ENCODE measurements at places on chromosomes 7 and 10.

DNA sequence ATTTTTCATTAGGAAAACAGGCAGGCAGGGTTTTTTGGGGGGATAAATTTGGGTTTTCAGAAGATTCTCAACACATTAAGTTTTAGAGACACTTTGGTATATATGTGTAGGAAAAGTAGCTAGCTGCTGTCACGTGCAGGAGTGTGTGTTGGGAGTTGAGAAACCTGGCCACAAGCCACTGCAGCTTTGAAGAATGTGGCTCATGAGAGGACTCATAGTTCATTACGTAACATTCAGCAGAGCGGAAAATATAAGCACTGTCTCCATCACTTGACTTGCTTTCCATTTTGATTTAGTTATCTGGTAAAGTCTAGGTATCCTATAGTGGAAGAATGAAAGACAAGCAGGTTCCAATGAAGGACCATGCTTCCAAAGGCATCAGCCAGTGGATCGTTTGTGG, 31.2 kb downstream of the SMNDC1 start:
- H3K4me3 ChIP-seq, result no peak overlapping the region
- no peak for DNase-seq
- no peaks in the 10 kb centered on the region for H3K36me3 ChIP-seq
- no peaks in the 10 kb centered on the region for H3K27me3 ChIP-seq

GRCh38 chr7:127943541-127944521, 87.4 kb downstream of the LRRC4 start:
- H3K27me3 ChIP-seq, result no peaks in the 10 kb centered on the region
- peaks cover 5% of the 10 kb centered on the region for H3K4me1 ChIP-seq
- no peak for DNase-seq
- no peak overlapping the region for H3K4me3 ChIP-seq
- H3K27ac ChIP-seq, result peak overlapping the region; percentile 7

DNA sequence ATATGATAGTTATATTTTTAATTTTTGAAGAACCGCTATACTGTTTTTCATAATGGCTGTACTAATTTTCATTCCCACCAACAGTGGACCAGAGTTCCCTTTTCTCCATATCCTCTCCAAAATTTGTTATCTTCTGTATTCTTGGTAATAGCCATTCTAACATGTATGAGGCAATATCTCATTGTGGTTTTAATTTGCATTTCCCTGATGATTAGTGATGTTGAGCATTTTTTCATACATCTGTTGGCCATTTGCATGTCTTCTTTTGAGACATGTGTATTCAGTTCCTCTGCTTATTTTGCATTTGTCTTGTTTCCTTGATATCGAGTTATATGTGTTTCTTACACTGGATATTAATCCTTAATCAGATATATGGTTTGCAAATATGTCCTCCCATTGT, 770.8 kb upstream of the MBL2 start:
- no peaks in the 10 kb centered on the region for H3K4me1 ChIP-seq
- H3K27ac ChIP-seq, result no peak overlapping the region
- DNase-seq, result no peak
- H3K36me3 ChIP-seq, result no peaks in the 10 kb centered on the region
- H3K27me3 ChIP-seq, result no peaks in the 10 kb centered on the region

GRCh38 chr10:84329986-84330651, 1.7 kb downstream of the CCSER2 start:
- H3K27ac ChIP-seq, result peak overlapping the region; percentile 96
- no peak for DNase-seq
- peaks cover 55% of the 10 kb centered on the region for H3K4me1 ChIP-seq

- H3K36me3 ChIP-seq, result peaks cover 12% of the 10 kb centered on the region
- H3K27ac ChIP-seq, result no peak overlapping the region
- H3K27me3 ChIP-seq, result no peaks in the 10 kb centered on the region
- H3K4me3 ChIP-seq, result no peak overlapping the region
Observed at GRCh38 chr10:132335189-132336063, 3.4 kb downstream of the LRRC27 start.

DNA sequence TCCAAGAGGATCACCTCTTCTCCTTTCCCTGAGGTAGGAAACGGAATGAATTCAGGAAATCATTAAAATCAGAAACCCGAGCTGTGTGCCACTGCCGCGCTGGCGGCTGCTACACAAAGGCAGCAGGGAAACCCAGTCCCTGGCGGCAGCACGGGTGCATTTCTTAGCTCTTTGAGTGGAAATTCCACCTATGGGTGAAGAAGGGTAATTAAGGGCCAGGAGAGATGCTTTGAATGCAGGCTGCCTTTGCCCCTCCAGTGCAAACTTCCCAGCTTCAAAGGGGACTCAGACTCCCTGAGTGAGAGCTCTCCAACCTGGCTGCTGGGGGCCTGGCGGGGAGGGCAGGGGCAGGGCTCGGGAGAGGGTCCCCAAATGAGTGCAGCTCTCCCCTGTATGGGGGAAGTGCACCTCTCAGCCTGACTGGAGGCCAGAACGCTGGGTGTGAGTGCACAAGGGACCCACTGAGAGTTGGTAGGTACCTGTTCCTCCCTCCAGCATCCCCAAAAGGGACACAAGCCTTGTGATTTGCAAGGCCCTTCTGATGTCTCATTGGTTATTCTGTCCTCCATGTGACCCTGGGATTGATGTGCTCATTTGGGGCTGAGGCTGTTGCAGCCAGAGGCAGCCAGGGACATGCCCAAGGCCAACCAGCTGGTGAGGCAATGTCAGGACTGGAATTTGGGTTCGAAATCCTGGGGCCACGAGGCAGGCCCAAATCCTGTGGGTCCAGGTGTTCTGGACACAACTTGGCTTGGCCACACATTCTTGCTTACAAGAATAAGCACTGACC, 16.3 kb upstream of the ZMIZ1 start:
- no peaks in the 10 kb centered on the region for H3K36me3 ChIP-seq
- H3K27ac ChIP-seq, result no peak overlapping the region
- DNase-seq, result no peak
- peaks cover 39% of the 10 kb centered on the region for H3K4me1 ChIP-seq

- no peaks in the 10 kb centered on the region for H3K4me1 ChIP-seq
- no peak overlapping the region for H3K4me3 ChIP-seq
- no peak overlapping the region for H3K27ac ChIP-seq
Observed at GRCh38 chr7:117338020-117338419, 15.2 kb upstream of the WNT2 start.

DNA sequence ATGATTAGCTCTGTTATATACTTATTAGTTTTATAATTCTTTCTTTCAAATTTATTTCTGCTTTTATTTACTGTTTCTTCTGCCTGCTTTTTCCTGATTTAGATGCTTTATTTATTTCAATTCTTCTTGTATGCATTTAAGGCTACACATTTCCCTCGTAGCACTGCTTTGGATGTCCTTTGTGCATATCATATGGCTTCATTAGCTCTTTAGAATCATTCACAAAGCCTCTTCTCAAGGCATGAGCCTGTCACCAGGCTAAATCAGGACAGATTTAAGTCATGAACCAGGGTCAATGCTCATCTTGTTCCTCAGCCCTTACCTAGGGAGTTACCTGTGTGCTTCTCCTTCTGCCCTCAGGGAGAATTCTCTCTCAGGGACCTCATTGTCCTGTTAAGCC, 56.3 kb downstream of the BAMBI start:
- H3K27ac ChIP-seq, result no peak overlapping the region
- DNase-seq, result no peak
- H3K36me3 ChIP-seq, result no peaks in the 10 kb centered on the region
- no peak overlapping the region for H3K4me3 ChIP-seq

GRCh38 chr7:32479574-32480200, 10.5 kb downstream of the LSM5 start:
- no peak overlapping the region for H3K27ac ChIP-seq
- no peaks in the 10 kb centered on the region for H3K27me3 ChIP-seq
- no peak for DNase-seq
- H3K36me3 ChIP-seq, result peaks cover 5% of the 10 kb centered on the region

DNA sequence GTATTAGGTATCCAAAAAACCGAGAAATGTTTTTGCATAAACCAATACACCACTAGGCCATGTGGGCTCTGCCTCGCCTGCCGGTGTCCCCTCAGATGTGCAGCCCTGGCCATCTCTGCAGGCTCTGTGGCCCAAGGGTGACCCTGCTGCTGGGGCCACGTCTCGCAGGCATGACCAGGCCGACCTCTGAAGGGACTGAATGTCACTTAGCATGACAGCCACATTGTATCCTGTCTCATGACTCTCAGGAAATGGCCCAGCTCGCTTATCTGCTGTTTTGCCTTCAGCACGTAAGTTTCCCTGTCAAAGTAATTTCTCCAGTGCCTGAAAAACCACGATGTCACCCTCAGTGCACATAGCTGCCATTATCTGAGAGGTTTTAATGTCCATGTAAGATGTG, 49.5 kb upstream of the ZNF32 start:
- H3K4me3 ChIP-seq, result no peak overlapping the region
- H3K27me3 ChIP-seq, result no peaks in the 10 kb centered on the region
- H3K4me1 ChIP-seq, result no peaks in the 10 kb centered on the region
- no peaks in the 10 kb centered on the region for H3K36me3 ChIP-seq
- no peak for DNase-seq

GRCh38 chr10:21208666-21209316, 311.7 kb upstream of the NEBL start:
- no peak for DNase-seq
- H3K36me3 ChIP-seq, result no peaks in the 10 kb centered on the region

DNA sequence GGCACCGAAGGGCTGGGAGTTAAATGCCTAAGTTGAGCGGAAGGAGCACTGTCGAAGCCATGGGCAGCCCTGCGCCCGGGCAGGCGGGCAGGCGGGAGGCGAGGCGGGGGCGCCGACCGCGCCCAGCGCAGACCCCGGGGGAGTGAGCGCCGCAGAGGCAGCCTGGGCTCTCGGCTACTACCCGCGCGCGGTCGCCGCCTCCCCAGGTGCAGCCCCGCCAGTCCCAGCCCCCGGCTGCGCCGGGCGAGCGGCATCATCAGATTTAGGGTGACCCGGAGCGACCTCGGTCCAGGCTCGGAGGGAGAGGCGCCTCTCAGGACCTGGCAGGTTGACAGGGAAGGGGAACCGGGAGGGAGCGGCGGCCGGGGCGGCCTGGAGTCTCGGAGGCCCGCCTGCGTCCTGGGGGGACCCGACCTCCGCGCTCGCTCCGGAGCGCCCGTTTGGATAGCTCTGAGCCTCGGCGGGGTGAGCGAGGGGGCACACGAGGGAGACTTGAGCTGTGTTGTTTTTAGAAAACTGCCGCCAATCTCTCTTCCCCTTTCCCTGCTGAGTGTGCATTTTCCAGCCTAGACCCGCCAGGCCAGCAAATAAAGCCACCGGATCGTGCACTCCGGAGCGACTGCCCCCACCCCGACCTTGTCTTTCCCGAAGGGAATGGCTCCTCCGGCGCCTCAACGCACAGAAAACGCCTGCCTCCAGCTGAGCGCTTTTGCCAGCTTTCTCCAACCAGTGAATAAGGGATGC, 2.3 kb upstream of the NRP1 start:
- no peaks in the 10 kb centered on the region for H3K36me3 ChIP-seq
- H3K27ac ChIP-seq, result no peak overlapping the region
- peak overlapping the region; percentile 54 for H3K4me3 ChIP-seq
- peaks cover 32% of the 10 kb centered on the region for H3K4me1 ChIP-seq

- H3K4me3 ChIP-seq, result no peak overlapping the region
- H3K27me3 ChIP-seq, result peaks cover 95% of the 10 kb centered on the region
- H3K36me3 ChIP-seq, result no peaks in the 10 kb centered on the region
- H3K4me1 ChIP-seq, result peaks cover 29% of the 10 kb centered on the region
Observed at GRCh38 chr10:100750291-100751210, 5.2 kb downstream of the PAX2 start.

GRCh38 chr7:77222065-77222464, 22.4 kb upstream of the FGL2 start:
- peaks cover 3% of the 10 kb centered on the region for H3K36me3 ChIP-seq
- no peak overlapping the region for H3K27ac ChIP-seq
- DNase-seq, result no peak
- H3K4me3 ChIP-seq, result no peak overlapping the region
- H3K27me3 ChIP-seq, result no peaks in the 10 kb centered on the region

GRCh38 chr10:118704711-118705110, 50.1 kb downstream of the CACUL1 start:
- H3K4me1 ChIP-seq, result peaks cover 28% of the 10 kb centered on the region
- no peak overlapping the region for H3K27ac ChIP-seq
- no peaks in the 10 kb centered on the region for H3K27me3 ChIP-seq
- H3K36me3 ChIP-seq, result peaks cover 59% of the 10 kb centered on the region
- DNase-seq, result no peak

DNA sequence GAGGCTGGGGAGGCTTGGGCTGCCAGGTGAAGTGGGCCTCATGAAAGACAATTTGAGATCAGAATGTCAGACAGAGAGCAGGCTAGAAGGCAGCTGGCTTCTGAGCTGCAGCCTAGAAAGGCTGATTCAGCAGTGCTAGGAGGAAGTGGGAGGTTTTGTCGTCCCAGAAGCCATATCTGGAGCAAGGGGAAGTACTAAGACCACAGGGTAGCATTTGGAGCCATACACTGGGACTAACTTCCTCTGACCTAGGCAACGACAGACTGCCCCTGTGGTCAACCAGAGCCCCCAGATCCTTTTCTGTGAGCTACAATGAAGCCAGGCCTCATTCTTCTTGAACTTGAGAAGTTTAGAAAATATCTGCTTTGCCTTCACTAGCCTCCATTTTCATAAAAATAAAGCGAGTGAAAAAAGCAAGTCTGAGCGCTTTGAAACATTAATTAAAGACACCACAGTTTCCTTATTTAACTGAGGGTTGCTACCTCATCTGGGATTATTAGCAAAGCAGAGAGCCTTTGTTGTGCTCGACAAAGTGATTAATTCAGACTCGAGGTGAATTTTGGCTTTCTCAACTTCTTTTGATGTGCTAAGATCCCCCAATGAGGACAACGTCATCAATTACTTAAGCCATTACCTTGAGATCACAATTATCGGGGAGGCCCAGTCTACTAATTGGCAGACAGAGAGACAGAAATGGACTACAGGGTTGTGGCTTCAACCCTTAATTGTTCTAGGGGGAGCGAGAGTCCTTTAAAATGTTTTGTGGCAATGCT, 26.6 kb downstream of the TBXAS1 start:
- peak; percentile 42 for DNase-seq
- peaks cover 31% of the 10 kb centered on the region for H3K4me1 ChIP-seq
- no peaks in the 10 kb centered on the region for H3K36me3 ChIP-seq
- peak overlapping the region; percentile 77 for H3K27ac ChIP-seq
- no peak overlapping the region for H3K4me3 ChIP-seq

GRCh38 chr10:58266003-58266825, 1.5 kb downstream of the IPMK start:
- no peaks in the 10 kb centered on the region for H3K27me3 ChIP-seq
- DNase-seq, result no peak
- peak overlapping the region; percentile 95 for H3K4me3 ChIP-seq
- H3K36me3 ChIP-seq, result peaks cover 24% of the 10 kb centered on the region

DNA sequence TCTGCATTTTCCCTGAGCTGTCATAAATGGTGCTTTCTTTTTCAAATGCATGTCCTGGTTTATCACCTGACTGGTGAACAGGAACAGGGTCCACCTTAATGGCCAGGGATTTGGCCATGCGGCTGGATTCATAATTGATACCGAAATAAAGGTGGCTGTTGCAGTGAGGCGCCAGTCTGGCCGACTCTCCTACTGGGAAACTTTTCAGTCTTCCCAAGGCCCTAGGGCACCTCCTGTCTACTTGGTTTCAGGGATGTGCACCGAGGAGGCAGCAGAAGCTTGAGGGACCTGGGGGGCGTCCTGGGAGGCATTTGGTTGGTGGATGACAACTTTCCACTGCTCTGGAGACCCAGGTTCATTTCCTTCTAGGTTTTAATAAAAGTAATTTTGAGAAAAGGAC, 46.4 kb upstream of the FIGNL1 start:
- H3K27ac ChIP-seq, result no peak overlapping the region
- no peak overlapping the region for H3K4me3 ChIP-seq
- no peaks in the 10 kb centered on the region for H3K36me3 ChIP-seq
- peaks cover 5% of the 10 kb centered on the region for H3K4me1 ChIP-seq
- DNase-seq, result no peak

- H3K27me3 ChIP-seq, result no peaks in the 10 kb centered on the region
- no peak for DNase-seq
- no peak overlapping the region for H3K27ac ChIP-seq
Observed at GRCh38 chr7:111051832-111052231, 39.1 kb upstream of the LRRN3 start.

GRCh38 chr7:65967361-65968155, 14.5 kb downstream of the GUSB start:
- DNase-seq, result peak; percentile 13
- H3K27me3 ChIP-seq, result no peaks in the 10 kb centered on the region
- no peak overlapping the region for H3K4me3 ChIP-seq
- H3K4me1 ChIP-seq, result no peaks in the 10 kb centered on the region
